ENCODE measurements at places on chromosomes 3 and 15.

- no peak for DNase-seq
These were observed 58.0 kb downstream of the LINGO1 start for GRCh38 chr15:77574521-77575202.

- DNase-seq: no peak
These were observed 35.7 kb upstream of the ZNF770 start for GRCh38 chr15:35023804-35024203.

- DNase-seq: no peak
These were observed 38.8 kb upstream of the BNC1 start for GRCh38 chr15:83323296-83323711.

DNA sequence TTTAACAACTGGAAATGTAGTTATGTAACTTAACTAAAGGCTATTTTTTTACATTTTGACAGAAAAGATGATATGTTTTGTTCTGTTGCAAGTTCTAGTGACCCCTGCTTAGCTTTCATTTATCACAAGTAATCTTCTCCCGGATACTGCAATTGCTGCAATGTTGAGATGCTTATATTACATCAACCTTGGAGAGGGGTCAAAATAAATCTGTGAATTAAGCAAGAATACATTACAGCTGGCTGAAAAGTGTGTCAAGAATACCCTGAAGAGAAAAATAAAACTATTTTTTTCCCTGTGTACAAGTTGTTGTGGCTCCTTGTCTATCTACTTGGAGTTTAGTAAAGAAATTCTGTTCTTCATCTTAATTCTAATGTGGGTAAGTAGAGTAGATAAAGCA, 232.1 kb upstream of the GOLIM4 start:
- DNase-seq: no peak

GRCh38 chr3:4597208-4597985, 104.2 kb downstream of the ITPR1 start:
- DNase-seq: no peak

- no peak for DNase-seq
These were observed 384.4 kb downstream of the OCA2 start for GRCh38 chr15:27714675-27715074.

DNA sequence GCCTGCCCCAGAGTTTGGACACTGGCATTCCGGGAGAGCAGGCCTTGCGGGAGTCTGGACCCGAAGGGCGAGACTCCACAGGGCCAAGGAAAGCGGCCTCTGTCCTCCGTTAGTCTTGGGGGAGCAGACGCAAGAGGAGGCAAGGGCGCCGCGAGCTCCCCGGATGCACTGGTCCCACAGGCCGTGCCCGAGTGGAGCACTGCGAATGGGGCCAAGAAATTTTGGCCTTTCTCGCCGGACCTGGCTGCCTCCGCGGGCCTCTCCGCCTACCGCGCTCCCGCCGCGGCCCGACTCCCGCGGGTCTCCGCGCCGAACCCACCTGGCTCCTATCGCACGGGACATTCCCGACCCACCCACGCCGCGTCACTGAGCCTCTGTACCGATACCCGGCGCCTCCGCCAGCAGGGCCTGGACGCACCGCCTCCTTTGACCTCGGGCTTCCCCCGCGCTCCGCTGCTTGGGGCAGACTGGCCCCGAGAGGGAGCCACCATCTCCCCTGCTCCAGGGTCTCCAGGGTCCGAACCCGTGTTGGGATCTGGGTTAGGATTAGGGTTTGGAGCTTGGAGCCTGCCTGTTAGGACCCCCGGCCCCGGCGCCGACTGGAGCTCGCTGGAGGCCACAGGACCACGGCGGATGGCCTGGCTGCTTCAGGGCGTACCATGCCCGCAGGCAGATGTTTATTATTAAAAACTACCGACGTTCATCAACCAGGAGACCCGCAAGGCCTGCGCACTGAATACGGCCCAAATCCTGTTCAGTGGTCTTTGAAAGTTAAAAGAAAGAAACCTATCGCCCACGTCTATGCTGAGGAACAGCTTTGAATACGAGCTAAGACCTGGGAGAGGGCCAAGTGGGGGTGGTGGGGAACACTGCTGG, 11.7 kb downstream of the SHOX2 start:
- DNase-seq: no peak

DNA sequence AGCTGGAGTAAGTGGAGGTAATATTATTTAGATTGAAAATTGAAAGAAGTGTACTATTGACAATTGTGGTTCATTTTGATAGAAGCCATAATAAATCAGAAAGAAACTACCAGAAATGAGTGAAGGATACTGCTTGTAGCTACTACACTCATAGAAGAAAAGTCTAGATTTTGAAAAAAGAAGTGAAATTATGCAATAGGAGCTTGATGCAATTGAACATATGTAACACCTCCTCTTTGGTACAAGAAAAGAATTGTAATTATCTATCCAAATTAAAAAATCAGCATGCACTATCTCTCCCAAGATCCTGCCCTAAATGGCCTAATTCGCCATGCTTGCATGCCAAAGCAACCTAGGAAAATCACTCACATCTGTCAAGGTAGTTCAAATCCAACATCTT, 51.1 kb upstream of the CD200R1L start:
- DNase-seq: no peak

DNA sequence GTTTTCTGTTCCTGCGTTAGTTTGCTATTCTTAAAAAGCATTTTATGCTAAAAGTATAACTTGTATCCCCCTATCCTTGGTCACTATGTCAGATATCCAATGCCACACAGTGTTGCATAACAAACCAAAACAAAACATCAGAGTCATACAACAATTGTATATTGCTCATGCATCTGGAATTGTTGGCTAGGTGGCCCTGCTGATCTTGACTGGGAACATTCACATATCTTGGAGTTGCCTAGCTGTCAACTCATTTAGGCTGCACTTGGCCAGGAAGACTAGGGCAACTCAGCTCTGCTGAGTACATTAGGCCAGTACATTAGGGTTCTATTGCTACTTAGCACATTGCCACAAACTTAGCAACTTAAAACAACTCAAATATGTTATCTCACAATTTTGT, 706.5 kb upstream of the UBE2E2 start:
- DNase-seq: no peak

- DNase-seq: no peak
These were observed 180.6 kb downstream of the FMN1 start for GRCh38 chr15:33013827-33014445.

- DNase-seq: no peak
These were observed 142.5 kb upstream of the PRR23C start for GRCh38 chr3:139187154-139187553.

GRCh38 chr3:127849368-127849767, 27.1 kb upstream of the MGLL start:
- DNase-seq: no peak

- DNase-seq: no peak
These were observed 71.3 kb upstream of the SMAD3 start for GRCh38 chr15:66993874-66994696.

- DNase-seq: no peak
These were observed 326.0 kb upstream of the ONECUT1 start for GRCh38 chr15:53116169-53116568.

GRCh38 chr15:81294516-81294880, 29.4 kb downstream of the STARD5 start:
- no peak for DNase-seq

- peak; percentile 31 for DNase-seq
These were observed 131.6 kb upstream of the RASGRP1 start for GRCh38 chr15:38696109-38696727.

DNA sequence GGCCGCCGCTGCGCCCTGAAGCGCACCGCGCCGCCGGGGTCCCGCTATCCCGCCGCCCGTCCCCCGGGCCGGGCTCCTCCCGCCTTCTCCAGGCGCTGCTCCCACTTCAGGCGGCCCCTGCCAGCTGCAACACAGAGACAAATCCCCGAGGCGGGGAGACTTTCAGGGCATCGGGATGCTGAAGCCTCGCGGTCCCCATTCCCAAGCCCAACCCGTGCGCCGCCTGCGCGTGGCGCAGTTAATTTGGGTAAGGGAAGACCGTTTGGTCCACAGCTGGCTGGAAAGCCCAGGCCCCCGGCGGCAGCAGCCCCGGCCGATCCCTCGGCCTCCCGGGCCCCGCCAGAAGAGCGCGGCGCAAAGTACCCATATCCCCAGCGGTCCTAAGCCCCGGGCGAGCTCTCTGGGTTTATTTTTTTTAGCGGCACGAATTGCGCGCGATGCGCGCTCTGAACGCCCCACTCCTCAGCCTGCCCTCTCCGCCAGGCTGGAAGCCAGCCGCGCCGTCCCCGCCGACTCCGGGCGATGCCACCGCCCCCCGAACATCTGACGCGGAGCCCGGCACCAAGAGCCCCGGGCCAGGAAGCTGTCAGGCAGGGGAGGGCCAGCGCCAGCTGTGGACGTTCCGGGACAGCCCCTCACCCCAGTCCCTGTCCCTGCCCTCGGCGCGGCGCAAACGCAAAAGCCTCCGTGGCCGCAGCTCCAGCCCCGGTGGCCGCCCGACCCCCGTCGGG, 517 bp downstream of the FBN1 start:
- DNase-seq: no peak

DNA sequence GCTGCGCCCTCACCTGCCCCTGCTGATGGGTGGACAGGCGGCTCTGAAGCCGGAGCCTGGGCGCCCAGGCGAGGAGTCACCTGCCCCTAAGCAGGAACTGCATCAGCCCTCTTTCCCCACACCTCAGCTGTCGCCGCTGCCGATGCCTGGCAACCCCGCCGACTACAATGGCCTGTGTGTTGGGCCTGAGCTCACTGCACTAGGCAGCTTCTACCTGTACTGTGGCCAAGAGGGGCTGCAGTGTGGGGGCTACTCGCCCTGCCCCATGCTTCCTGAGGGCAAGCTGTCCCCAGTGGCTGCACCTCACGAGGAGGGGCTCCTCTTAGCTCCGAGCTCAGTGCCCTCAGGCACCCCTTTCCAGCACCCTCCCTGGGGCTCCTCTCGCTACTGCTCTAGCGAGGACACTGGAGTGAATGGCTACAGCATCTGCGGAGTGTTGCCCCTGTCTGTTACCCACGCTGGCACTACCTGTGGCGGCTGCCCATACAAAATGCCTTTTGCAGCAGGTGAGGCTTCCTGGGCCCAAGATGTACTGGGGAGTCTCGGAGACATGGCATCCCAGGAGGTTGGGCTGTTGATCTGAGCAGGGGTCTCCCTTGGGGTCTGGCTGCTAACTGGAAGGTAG, 11.3 kb upstream of the CHST14 start:
- no peak for DNase-seq

GRCh38 chr3:117995842-117996437, 1038.7 kb downstream of the IGSF11 start:
- no peak for DNase-seq

DNA sequence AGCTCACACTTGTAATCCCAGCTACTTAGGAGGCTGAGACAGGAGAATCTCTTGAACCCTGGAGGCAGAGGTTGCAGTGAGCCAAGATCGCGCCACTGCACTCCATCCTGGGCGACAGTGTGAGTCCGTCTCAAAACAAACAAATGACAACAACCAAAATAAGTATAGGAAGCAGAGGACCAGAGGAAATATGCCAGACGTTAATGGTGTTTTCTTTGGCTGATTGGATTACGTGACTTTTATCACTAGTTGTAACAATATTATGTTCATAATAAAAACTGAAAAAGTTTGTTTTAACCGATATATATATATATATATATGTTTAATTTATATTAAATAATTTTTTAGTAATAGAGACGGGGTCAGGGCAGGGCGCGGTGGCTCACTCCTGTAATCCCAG, 21.7 kb downstream of the NUSAP1 start:
- no peak for DNase-seq

- no peak for DNase-seq
These were observed 233.6 kb upstream of the CTDSPL start for GRCh38 chr3:37627951-37628620.

GRCh38 chr15:56468401-56468800, 3.5 kb upstream of the MNS1 start:
- DNase-seq: no peak

GRCh38 chr15:65132878-65133547, 595 bp downstream of the PDCD7 start:
- peak; percentile 9 for DNase-seq

- DNase-seq: no peak
These were observed 15.0 kb upstream of the GNAI2 start for GRCh38 chr3:50221051-50221410.

- no peak for DNase-seq
These were observed 4.4 kb upstream of the SYNM start for GRCh38 chr15:99100245-99101173.

GRCh38 chr3:5580826-5581225, 393.3 kb downstream of the EDEM1 start:
- DNase-seq: no peak

DNA sequence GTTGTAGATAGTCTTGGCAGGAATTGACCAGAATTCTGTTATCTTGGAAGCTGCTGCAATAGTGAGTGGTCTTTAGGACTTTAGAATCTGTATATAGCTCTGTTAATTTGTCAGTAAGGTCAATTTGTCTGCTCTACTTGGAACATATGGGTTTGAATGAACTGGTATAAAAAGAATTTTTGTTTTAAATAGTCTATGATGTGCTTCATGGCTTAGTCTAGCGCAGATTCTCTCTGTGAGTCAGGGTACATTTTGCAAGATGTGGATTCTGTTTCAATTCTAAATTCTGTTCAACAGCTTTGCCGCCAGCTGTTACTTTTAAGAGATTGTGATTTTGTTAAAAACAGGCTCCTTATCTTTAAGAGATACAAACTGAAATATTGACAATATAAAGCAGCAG, 135.9 kb upstream of the AGBL1 start:
- DNase-seq: no peak
